ENCODE measurements at places on chromosomes 16 and 17.

DNA sequence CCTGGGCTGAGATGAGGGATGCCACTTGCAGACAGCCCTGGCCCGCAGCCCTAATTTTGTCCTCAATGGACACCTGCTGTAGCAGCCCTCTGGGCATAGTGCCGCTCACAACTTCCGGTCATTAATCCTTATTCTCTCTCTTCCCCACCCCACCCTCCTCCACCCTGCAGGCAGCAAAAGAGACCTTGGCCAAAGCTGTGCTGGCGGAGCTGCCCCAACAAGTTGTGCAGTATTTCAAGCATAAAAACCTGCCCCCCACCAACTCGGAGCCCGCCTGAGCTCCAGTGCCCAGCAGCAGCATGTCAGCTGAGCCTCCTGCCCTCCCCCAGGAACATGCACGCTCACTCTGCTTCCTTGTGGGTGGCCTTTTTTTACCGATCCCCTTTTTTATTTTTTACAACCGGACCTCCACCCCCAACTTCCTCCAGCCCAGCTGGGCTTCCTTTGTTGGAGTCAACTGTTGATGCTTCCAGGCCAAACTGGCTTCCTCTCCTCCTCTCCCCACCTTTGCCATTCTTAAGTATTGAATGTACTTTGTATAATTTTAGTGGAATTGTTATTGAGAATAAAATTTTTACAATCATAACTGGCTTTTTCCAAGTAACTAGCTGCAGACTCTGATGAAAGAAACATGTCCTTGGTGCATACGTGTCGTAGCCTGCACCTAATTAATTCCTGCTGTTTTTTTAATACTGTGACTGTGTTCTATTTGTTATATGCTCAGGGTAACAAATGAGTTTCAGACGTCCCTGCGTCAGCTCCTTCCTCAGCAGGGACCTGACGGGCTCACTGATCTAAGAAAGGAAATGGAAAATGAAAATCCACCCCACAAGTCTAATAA is 38.2 kb downstream of the PSME3IP1 start:
- DNase-seq = peak; percentile 28

- DNase-seq = no peak
Observed at GRCh38 chr16:15856901-15857698, at the start of gene MYH11. TSS of gene MYH11 (minus strand) at chr16:15857028. CDS start at chr16:15838252, 18,776 bp downstream.

GRCh38 chr16:29899516-29900101 is at the start of gene SEZ6L2:
TSS of gene SEZ6L2 (minus strand) at chr16:29899550. CDS start at chr16:29899019, 531 bp downstream.
- DNase-seq = peak; percentile 90

GRCh38 chr17:2023692-2024571 is 1.2 kb downstream of the RTN4RL1 start:
- DNase-seq = no peak

- DNase-seq = no peak
Observed at GRCh38 chr17:81170727-81171494, 4.9 kb upstream of the AATK start.

DNA sequence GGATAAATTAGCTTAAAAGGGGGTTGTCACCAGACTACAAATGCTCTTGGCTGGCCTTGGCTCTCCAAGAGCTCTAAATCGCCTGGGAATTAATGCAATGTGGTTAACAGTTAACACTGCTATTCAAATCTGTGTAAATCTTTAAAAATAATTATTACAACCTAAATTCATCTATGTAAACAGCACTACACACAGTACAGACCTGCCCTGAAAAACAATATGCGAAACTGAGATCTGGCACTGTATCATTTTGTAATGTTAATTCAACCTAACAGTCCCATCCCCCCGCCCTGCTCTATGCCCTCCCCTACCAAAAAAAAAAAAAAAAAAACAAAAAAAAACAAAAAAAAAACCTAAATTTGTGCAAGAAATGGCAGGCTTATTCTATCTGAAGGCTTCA is 40.9 kb downstream of the DCUN1D3 start:
- DNase-seq = no peak

- DNase-seq = peak; percentile 36
Observed at GRCh38 chr17:72613396-72613795, 479.1 kb downstream of the SLC39A11 start.

DNA sequence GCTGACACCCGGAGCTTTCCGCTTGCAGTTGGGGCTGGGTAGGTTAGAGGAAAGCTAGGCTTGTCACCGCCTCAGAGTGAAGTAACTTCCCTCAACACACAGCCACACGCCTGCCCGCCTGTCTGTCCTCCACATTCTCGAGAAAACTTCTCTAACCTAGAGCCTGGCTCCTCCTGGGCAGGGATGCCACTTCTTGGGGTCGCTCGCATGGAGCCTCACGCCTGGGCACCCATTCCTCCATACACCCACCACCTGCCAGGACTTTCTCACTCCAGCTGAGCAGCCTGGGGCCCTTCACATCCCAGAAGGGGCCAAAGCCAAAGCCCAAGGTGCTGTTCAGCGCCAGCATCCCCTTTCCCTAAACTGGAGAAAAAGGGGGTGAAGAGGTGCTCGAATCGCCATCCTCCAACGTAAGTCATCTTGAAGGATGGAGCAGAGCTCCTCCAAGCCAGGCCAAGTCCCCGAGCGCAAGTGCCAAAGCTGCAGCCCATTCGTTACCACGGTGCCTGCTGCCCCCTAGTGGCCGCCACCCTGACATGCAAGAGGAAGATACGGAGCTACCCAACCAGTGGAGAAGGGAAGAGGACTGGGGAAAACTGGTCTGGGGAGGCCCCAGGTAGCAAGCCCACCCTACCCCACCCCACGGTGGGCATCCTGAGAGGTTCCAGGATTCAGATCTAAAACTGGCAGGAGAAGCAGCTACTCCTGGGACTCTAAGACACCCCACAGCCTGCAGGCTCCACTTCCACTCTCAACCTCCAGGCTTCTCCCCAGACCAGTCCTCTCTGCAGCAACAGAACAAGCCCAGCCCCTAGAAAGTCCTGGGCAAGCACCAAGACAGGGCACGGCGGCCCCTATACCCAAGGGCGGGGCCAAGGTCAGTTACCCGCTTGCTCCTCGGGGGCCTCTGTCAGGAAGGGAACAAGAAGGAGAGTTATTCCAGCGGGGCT is 63.1 kb downstream of the MYO18A start:
- peak; percentile 58 for DNase-seq

- no peak for DNase-seq
Observed at GRCh38 chr16:60413969-60414368, 1622.3 kb downstream of the CDH8 start.

DNA sequence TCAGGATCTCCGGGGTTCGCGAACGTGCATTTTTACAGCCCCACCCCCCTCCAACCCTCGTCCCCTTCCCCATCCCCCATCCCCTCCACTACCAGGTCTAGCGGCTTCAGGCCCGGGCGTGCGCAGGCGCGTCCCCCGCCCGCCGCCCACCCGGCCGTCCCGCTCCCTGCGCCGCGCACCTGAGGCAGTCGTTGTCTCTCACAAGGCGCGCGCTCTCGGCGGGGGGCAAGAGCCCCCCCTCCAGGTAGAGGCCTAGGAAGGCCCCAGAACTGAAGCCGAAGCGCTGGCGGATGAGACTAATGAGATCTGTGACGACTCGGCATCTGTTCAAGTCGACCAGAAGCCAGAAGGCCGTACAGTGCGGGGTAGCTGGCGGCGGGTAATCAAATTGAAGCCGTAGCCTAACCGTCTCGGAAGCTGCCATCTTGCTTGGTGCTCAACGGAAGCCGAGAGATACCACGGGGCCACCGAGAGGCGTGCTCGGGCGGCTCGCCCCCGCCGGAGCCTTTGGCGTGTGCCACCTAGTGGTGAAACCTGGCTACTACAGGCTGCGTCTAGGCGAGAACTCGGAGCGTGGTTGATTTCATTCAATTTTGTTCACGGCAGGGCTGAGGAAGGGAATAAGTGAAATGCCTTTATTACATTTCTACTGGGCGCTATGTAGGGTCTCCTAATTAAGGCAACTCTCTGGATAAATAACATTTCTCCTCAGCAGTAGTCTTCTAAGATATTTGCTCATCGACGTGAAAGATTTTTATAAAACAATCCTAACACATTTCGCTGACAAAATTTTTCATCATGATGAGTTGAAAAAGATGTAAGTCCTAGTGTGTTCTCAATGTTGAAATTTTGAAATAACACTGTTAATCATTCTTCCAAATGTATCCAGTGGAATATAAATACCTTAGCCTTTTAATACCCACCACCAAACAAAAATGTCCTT is at the start of gene COIL:
TSS of gene COIL (minus strand) at position 455 of the 943 bp plus-strand sequence. CDS start at position 424, 31 bp downstream.
- peak; percentile 89 for DNase-seq

DNA sequence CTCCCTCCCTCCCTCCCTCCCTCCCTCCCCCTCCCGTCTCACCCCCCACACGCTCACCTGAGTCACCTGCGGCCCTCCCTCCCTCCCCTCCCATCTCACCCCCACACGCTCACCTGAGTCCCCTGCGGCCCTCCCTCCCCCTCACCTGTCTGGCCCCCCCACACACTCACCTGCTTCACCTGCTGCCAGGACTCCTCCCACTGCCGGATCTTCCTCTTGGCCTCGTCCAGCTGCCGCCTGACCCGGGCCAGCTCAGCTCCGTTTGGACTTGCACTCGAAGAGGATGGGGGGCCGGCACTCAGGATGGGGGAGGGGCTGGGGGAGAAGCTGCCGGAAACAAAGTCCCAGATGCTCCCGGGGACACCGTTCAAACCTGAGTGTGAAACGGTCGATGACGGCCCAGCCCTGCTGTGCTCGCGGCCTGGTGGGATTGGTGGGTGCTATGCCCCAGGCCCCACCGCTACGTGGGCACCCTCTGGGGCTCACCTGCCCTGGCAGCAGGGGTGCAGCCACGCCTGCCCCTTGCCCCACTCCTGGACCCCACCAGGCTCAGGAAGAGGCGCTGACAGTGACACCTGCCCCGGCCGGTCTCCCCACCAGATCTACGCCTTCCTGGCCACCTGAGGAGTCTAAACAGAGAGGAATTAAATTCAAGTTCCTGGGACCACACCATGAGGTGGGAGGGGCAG is 15.9 kb downstream of the GNPTG start:
- no peak for DNase-seq

DNA sequence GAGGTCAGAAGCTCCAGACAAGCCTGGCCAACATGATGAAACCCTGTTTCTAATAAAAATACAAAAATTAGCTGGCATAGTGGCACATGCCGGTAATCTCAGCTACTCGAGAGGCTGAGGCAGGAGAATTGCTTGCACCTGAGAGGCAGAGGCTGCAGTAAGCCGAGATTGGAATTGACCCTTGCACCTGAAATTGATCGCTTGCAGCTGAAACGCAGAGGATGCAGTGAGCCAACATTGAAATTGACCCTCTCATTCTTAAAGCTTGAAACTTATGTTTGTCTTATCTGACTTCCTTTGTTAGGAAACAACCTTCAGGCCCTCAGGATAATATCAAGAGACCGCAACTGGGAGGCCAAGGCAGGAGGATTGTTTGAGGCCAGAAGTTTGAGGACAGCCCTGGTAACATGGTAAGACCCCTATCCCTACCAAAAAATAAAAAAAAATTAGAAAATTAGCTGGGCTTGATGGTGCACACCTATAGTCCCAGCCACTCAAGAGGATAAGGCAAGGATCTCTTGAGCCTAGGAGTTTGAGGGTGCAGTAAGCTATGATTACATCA is 376.6 kb upstream of the XYLT1 start:
- no peak for DNase-seq

GRCh38 chr17:65227637-65228036 is 90.5 kb downstream of the RGS9 start:
- no peak for DNase-seq

DNA sequence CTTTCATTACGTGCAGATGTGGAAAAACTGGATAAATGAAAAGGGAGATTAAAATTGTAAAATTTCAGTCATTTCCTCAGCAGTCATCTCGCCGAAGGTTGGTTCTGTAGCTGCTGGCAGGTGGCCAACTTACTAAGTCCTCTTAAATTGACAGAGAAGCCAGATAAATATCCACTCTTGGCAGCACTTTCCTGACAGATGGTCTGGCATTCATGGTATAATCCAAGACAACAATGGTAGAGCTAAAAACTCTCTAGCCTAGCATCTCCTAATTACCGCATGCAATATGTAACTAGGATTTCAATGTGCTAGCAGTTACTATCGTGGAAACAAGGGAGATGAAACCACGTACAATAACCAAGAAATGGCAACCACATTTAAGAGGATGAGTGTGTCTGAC is 306.3 kb downstream of the CNTNAP4 start:
- DNase-seq = peak; percentile 6

- no peak for DNase-seq
Observed at GRCh38 chr16:66083171-66083570, 283.3 kb upstream of the CDH5 start.

- DNase-seq = no peak
Observed at GRCh38 chr17:81199482-81199830, 23.3 kb downstream of the CEP131 start.

DNA sequence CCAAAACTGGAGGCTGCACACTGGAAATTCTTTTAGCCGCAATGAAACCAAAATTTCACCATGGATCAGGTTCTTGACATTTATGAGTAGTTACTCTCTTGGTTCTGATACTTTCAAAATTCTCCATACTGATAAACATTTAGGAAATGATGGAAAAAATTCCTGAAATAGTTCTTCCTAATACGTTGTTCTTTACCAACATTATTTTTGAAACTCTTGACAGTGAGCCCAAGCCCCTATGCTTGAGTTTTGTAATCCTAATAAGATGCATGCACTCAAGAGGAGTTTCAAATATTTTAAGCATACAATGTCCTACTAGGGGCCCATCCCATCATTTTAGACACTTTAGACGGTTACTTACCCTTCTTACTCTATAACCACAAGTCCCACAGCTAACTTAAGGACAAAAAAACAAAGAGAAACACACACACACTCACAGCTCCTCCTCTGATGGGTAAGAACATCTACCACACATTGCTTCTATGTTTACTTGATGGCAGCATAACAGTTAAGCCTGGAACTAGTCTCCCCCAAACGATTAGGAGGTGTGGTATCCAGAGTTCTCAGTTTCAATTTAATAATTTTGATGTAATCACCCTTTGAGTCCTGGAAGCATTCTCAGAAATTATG is 3.7 kb downstream of the VEZF1 start:
- DNase-seq = peak; percentile 27

DNA sequence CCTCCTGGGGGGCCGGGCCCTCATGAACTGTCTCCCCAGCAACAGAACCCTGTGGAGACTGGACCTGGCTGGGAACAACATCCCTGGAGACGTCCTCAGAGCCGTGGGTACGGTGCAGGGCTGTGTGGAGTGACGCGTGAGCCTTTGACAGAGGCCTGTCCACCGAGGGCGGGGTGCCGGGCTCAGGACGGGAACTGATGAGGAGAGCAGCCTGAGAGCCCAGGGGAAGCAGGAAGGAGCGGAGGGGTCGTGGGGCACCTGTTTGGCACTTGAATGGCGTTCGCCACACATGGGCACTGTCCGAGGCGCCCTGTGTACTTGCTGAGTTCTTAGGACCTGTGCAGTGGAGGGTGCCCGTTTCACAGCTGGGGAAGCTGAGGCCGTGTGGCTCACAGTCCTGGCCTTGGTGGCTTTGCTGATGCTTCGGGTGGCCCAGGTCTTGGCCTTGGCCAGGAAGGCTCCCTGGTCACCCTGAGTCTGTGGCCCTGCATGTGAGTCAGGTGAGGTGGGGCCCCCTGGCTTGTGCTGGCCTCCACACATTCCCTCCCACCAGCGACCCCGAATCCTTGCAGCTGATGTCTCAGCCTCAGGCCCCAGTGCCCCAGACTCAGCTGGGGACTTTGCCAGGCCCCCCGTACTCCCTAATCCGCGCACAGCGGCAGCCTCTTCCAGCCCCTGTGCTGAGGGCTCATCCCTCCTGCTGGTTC is 2.4 kb downstream of the LRRC45 start:
- no peak for DNase-seq

GRCh38 chr16:70692873-70693671 is 7.2 kb upstream of the MTSS2 start:
- DNase-seq = peak; percentile 70

- peak; percentile 55 for DNase-seq
Observed at GRCh38 chr17:51371732-51372151, 111.4 kb downstream of the UTP18 start.

- peak; percentile 44 for DNase-seq
Observed at GRCh38 chr16:85072947-85073346, 39.3 kb downstream of the CIBAR2 start.
